ENCODE measurements at places on chromosomes 3 and 15.

DNA sequence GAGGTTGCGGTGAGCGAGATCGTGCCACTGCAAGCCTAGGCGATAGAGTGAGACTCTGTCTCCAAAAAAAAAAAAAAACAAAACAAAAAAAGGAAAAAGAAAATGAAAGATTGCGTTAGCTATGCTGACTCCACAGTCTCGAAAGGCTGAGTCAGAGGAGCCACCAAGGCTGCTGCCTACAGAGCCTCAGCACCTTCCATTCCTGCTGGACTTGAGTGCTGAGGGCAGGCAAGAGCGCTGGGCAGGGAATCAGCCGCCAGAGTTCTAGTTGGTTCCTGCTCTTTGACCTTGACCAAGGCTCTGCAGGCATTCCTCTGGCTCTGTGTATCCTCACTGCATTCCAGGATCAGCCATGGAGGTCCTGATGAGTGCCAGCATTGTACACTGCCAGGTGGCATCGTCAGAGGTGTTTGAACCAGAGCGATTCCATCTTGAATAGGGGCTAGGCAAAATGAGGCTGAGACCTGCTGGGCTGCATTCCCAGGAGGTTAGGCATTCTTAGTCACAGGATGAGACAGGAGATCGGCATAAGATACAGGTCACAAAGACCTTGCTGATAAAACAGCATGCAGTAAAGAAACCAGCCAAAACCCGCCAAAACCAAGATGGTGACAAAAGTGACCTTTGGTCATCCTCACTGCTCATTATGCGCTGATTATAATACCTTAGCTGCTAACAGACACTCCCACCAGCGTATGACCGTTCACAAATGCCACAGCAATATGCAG is 5.9 kb downstream of the MESP2 start:
- peak; percentile 24 for DNase-seq

GRCh38 chr3:50221051-50221410 is 15.0 kb upstream of the GNAI2 start:
- DNase-seq = no peak

DNA sequence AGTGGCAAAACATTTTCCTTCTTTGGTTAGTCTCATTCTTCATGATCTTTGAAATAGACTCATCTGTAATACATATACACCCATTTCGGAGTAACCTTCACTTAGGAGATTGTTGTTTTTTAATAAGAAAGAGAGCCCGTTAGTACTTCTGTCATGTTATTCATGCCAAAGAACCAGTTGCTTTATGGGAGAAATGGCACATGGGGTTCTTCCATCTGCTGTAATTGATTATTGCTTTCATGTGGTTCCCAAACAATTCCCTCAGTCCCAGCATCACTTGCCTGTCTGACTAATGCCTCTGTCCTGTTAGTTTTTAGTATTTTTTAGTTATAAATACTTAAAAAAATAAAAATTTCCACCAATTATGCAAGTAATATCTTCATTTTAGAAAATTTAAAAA is 33.8 kb upstream of the FAH start:
- no peak for DNase-seq

GRCh38 chr3:117400303-117400702 is 690.7 kb downstream of the TUSC7 start:
- DNase-seq = no peak

DNA sequence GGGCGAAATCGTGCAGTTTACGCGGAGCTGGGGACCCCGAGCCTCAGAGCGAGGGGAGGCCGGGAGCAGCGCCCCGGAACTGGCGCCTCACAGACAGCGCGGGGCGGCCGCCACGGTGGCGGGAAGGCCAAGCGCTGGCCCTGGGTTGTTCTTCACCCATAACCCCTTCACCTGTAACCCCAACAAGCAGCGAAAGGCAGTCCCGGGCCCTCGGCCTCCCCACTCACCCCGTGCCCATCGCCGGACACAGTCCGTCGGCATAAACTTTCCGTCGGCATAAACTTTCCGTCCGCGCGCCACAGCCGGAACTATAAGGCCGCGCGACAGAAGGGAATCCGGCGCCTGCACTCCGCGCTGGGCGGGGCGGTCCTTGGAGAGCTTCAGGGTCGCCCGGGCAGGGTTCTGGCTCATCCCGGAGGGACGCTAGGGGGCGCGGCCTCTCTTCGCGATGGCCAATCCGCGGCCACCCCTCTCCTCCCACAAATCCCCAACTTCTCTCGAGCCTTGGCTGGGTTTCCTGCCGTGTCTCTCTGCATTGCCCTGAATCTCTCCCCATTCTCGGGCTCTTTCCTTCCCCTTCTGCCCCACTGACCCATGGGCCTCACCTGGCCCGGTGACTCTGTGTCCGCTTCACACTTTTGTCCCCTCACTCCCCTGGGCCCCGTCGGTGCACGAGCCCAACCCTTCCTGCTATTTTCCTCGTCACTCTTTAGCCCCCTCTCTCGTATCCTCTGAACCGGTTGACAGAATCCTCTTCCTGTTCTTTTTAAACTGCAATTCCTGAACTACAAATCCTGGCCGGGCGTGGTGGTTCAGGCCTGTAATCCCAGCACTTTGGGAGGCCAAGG is at the start of gene INTS14:
Gene INTS14 (minus strand): TSS at position 261 of the 848 bp plus-strand sequence. CDS start 3,751 bp downstream, outside the sequence.
- peak; percentile 93 for DNase-seq

- DNase-seq = no peak
These were observed 401.8 kb downstream of the SHQ1 start for GRCh38 chr3:72446218-72447058.

DNA sequence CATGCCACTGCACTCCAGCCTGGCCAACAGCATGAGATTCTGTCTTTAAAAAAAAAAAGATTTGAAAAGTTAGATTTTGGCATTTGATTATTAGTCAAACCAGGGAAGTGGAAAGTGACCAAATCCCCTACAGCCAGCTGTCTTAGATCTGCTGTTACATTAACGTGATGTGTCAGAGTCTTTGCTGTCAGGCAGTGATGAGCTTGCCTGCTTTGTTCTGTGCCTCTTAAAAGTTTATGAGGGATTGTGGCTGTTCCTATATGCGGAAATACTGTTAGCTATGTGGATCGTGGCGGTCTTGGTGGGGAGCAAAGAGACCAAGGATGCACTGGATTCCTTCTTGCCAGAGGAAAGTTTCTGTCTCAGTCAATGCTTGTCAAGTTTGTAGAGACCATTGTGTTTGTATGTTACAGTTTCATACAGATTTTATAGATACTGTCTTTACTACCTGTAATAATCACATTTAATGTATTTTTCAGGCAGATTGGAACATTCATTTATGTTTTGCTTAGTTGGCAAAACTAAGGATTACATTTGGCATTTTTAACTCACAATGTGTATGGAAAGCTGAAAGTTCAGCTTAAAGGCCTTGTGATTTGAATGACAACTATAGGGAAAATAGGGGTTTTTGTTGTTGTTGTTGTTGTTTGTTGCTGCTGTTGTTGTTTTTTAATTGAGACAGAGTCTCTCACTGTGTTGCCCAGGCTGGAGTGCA is 137.4 kb downstream of the VPS8 start:
- no peak for DNase-seq

DNA sequence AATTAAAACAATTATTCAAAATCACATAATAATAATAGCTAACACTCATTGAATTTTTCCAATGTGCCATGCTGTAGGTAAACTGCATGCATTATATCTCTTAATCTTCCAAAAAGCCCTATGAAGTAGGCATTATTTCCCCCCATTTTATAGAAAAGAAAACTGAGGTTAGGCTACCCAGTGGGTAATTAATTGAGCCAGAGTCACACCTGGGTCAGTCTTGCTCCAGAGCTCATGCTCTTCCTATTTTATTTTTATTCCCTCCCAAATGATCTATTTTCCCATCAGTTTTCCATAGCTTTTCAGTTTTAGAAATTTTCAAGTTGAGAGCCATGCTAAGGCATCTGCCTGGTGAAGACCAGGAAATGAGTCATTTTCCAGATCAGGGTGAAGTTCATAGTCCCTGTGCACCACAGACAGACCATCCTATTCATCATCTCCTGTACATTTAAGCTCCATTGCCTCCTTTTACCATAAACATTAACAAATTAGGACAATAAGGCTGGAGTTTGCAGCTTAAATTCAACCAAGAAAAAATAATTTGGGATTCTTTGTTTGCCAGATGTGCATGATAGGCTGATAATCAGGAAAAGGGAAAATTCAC is 417.3 kb downstream of the OTOL1 start:
- peak; percentile 82 for DNase-seq

GRCh38 chr15:56619887-56620286 is 113.4 kb downstream of the ZNF280D start:
- no peak for DNase-seq

GRCh38 chr15:39504808-39505207 is 76.1 kb upstream of the THBS1 start:
- DNase-seq = peak; percentile 34

DNA sequence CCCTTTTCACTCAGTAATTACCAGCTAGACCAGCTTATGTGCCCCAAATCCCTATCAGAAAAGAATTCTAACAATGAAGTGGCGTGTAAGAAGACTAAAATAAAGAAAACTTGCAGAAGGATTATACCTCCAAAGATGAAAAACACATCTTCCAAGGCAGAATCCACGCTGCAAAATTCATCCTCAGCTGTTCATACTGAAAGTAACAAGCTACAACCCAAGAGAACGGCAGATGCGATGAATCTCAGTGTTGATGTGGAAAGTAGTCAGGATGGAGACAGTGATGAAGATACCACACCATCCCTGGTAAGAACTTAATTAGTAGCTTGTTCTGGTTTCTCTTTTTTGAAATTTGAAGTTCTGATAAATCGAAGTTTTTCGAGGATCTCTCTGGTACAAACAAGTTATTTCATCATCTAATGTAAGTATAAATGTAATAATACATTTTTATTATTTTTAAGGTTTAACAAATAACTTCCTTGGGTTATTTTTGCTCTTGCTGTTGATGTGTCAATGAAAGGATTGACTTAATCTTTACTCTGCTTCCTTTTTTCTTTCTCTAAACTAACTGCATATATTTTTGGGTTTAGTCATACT is 1.4 kb downstream of the WDR76 start:
- no peak for DNase-seq

DNA sequence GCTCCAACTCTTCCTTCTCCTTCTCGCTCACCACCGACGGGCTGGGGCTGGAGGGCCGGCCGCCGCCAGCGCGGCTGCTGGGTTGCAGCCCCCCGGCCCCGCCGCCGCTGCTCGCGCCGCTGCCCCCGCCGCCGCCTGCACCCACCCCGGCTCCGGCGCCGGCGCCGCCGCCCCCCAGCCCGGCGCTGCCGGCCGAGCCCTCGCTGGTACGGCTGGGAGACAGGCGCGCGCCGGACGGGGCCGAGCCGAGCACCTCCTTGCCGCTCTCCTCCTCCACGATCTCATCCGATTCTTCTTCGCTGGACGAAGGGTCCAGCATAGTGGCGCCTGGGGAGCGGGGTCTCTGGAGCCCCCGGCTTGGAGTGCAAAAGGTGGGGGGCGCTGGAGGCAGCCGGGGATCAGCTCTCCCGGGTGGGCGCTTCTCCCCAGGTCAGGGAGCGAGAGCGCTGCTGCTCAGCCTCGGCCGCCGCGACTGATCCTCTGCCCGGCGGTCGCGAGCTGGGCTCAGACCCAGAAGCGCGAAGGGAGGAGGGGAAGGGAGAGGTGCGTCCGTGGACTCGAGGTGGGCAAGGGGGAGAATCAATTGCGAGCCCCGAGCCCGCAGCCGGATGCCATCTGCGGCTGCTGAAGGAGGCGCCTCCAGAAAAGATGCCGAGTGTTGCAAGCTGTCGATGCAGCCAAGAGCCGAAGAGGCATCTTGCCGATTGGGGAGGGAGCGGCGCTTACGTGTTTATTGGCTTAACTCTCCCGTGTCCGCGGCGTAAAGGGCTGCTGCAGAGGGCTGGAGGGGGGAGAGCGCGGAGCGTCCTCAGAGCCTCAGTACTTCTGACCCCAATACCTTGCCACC is at the start of gene CADPS:
Gene CADPS (minus strand): TSS at position 706 of the 847 bp plus-strand sequence. CDS start 387 bp downstream, at position 319.
- DNase-seq = no peak

DNA sequence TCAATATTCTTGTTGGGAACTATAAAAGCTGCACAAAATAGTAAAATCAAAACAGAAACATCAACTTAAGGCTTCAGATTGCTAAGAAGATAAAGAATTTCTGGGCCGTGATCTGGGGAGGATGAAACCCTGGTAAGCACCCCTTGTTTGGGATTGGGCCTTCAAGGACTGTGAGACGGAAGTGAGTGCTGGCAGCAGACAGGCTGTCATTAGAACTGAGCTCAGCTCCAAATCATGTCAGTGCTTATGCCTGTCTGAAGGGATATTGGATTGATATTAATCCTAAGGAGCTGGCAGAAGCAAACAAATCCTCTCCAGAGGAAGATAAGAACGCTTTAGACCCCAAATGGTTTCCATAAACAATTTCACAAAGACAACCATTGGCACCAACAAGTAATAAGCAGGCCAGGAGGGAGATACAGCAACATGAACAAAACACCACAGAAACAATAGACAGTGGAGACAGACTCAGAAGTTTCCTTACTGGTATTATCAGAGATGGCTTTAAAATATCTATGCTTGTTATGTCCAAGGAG is 72.6 kb upstream of the CTXND1 start:
- no peak for DNase-seq

DNA sequence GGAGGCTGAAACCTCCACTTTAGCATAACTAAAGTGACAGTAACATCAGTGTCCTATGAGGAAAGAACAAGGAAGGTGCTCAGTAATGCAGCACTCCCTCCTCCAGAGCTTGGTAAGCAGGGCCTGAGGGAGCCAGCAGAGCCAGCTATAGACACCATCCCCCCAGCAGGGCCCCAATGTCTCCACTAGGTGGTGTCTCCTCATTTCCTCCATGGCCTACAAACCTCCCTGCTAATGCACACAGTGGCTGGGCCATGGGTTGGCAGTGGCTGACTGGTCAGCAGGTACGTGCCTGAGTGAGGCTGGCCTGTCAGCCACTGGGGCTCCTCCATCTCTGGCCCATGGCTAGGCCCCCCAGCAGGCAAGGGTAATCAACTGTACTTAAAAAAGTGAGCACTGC is 13.6 kb downstream of the MRPS25 start:
- DNase-seq = peak; percentile 1

- DNase-seq = peak; percentile 7
These were observed 688.8 kb upstream of the CCDC54 start for GRCh38 chr3:106688464-106688863.

GRCh38 chr3:151384741-151385174 is at the start of gene P2RY12:
Gene P2RY12, minus strand, starts transcription at chr3:151384753. Its CDS starts 45,908 bp downstream, at chr3:151338845.
- no peak for DNase-seq

DNA sequence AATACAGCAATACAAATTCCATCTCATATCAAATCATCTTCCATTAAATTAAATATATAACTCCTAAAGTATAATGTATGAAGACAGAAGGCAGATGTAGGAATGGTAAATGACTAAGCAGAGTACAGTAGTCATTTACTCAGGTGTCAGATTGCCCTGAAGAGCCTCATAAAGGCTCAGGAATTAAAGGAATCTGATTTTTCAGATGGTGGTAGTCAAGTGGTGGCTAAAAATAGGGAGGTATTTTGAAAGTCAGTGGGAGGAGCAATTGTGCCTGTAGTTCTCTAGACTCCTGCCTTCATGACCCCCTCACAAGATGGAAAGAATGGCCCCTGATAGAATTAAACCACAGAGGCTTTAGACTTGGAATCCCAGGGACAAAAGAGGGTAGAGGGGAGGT is 142.7 kb upstream of the SYNPR start:
- DNase-seq = no peak

GRCh38 chr3:60126511-60127304 is 1076.9 kb upstream of the CFAP20DC start:
- DNase-seq = no peak

Data from kidney glomerular epithelial cell (primary cell).